ENCODE measurements at places on chromosomes 3 and 15.

DNA sequence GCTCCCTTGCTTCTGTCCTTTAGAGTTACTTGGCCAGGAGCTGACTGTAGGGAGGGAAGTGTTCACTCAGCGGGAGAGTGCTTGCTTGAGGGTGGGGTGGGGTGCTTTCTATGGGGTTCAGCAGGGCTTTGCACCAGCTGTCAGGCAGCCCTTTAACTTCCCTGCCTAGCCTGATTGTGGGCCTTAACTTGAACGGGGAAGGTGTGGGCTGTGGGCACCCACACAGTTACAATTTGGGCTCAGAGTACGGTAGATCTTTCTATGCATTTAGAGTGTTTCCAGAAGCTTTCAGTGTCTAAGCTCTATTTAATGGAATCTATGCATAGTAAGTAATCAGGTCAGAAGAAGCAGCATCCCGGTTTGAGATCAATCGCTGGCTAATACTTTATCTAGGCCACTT lies 48.2 kb upstream of the SKOR1 start:
- no peak overlapping the region for H3K27ac ChIP-seq
- no peak for DNase-seq
- H3K27me3 ChIP-seq = no peaks in the 10 kb centered on the region
- H3K4me3 ChIP-seq = no peak overlapping the region
- no peaks in the 10 kb centered on the region for H3K4me1 ChIP-seq

GRCh38 chr3:16587681-16588060 lies 17.6 kb downstream of the DAZL start:
- no peaks in the 10 kb centered on the region for H3K36me3 ChIP-seq
- no peaks in the 10 kb centered on the region for H3K4me1 ChIP-seq
- no peak overlapping the region for H3K4me3 ChIP-seq
- H3K27me3 ChIP-seq = no peaks in the 10 kb centered on the region

GRCh38 chr15:82571722-82572222 lies 31.5 kb upstream of the RPS17 start:
- H3K4me3 ChIP-seq = peak overlapping the region; percentile 35
- no peaks in the 10 kb centered on the region for H3K27me3 ChIP-seq
- peak; percentile 92 for DNase-seq
- peaks cover 7% of the 10 kb centered on the region for H3K36me3 ChIP-seq

- no peaks in the 10 kb centered on the region for H3K27me3 ChIP-seq
- no peak overlapping the region for H3K27ac ChIP-seq
- H3K4me3 ChIP-seq = no peak overlapping the region
- no peaks in the 10 kb centered on the region for H3K4me1 ChIP-seq
- DNase-seq = no peak
Measured at GRCh38 chr3:67662733-67663132, 8.3 kb upstream of the SUCLG2 start.

DNA sequence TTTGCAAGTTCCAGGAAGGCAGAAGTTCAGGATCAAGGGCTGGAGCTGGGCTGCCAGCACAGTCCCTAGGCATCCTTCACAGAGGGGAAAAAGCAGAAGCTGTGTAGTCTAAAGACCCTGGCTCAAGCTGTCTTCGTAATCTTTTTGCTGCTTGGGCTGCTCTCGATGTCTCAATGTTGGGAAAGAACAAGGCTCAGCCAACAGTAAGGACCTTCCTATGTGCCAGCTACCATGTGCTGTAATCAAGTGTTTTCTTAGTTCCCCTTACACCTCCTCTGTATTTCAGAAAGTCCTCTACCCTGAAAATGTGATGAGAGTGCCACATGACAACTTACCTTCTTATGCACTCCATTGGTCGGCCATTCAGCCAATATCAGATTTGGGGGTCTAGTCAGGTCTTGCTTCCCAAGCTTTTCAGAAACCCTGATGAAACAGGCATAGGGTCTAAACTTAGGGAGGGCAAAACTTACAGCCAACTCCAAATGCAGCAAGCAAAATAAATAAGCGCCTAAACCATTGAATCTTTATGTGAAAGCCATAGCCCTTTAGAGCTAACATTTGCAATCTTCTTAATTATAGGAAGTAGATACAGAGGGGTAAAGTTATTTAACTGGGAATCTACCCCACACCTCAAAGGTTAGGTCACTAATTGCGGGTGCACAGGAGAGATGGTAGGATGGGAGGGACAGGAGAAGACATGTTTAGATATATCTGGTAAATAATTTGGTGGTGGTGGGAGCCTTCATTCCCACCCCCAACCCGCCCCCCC lies 1.2 kb upstream of the EDEM1 start:
- no peak overlapping the region for H3K4me3 ChIP-seq
- DNase-seq = no peak
- no peaks in the 10 kb centered on the region for H3K36me3 ChIP-seq

- H3K36me3 ChIP-seq = no peaks in the 10 kb centered on the region
- H3K27ac ChIP-seq = peak overlapping the region; percentile 73
- no peaks in the 10 kb centered on the region for H3K27me3 ChIP-seq
- no peaks in the 10 kb centered on the region for H3K4me1 ChIP-seq
Measured at GRCh38 chr15:64824929-64825430, 467 bp downstream of the PIF1 start.

Data from sigmoid colon (tissue), 7 donors.